Hepatocyte (in vitro differentiated cells): ENCODE measurements at places on chromosomes 5 and 9. TPM values are rescaled to one million over a fixed set of nuclear protein-coding genes. Genes with fewer than 3 reads are reported as not detected.

Gene CDKN2B-AS1
- polyA plus RNA-seq, result 0.26 and 0.68 TPM in 2 replicates

GRCh38 chr9:11726659-11727058 lies 966.5 kb upstream of the TYRP1 start:
- DNase-seq, result no peak
- H3K4me1 ChIP-seq, result no peaks in the 10 kb centered on the region
- H3K36me3 ChIP-seq, result no peaks in the 10 kb centered on the region
- no peak overlapping the region for H3K27ac ChIP-seq
- no peaks in the 10 kb centered on the region for H3K27me3 ChIP-seq

GRCh38 chr5:35974570-35974969 lies 16.6 kb downstream of the UGT3A1 start:
- no peak overlapping the region for H3K4me3 ChIP-seq
- no peak overlapping the region for H3K27ac ChIP-seq
- H3K27me3 ChIP-seq, result no peaks in the 10 kb centered on the region
- no peaks in the 10 kb centered on the region for H3K36me3 ChIP-seq
- H3K4me1 ChIP-seq, result no peaks in the 10 kb centered on the region

GRCh38 chr9:70601000-70601951 lies 186.8 kb upstream of the KLF9 start:
- peak; percentile 87 for DNase-seq
- H3K27ac ChIP-seq, result peak overlapping the region; percentile 88
- peaks cover 21% of the 10 kb centered on the region for H3K4me1 ChIP-seq
- no peaks in the 10 kb centered on the region for H3K36me3 ChIP-seq
- H3K4me3 ChIP-seq, result no peak overlapping the region

Gene ARID3C
- polyA plus RNA-seq, result 0.21 TPM in 1 of 2 replicates, not detected in the other
